ENCODE measurements at places on chromosomes 16 and 17.

DNA sequence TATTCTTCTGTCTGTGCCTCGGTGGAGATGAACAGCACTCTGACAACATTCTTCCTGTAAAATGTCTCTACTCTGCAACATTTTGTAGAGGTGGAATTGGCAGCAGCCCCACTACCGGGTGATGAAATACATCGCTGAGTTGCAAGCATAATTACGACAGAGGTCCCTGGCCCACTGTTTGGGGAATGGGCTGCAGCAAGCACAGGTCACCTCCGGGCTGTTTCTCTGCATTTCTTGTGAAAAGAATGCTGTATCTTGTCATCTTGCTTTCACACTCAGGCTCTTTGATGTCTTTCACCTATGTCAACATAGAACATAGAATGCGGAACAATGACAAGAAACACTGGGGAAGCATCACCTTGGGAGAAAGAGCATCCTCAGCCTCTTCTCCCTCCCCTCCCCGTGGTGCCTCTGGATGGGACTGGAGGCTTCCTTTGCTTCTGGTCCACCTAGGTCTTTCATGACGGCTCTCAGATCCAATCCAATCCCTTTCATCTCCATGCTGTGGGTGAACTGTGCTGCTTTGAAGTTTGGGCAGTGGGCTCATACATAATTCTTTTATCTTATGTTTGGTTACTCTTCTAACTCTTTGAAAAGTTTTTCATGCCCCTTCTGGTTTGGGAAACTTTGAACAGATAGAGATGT is 265.0 kb downstream of the PHKB start:
- H3K36me3 ChIP-seq: no peaks in the 10 kb centered on the region
- no peaks in the 10 kb centered on the region for H3K27me3 ChIP-seq
- no peak overlapping the region for H3K4me3 ChIP-seq
- H3K27ac ChIP-seq: no peak overlapping the region
- H3K4me1 ChIP-seq: no peaks in the 10 kb centered on the region
- DNase-seq: no peak

GRCh38 chr16:25912321-25912720 is 220.6 kb downstream of the HS3ST4 start:
- no peaks in the 10 kb centered on the region for H3K4me1 ChIP-seq
- H3K4me3 ChIP-seq: no peak overlapping the region
- DNase-seq: no peak
- no peaks in the 10 kb centered on the region for H3K36me3 ChIP-seq

DNA sequence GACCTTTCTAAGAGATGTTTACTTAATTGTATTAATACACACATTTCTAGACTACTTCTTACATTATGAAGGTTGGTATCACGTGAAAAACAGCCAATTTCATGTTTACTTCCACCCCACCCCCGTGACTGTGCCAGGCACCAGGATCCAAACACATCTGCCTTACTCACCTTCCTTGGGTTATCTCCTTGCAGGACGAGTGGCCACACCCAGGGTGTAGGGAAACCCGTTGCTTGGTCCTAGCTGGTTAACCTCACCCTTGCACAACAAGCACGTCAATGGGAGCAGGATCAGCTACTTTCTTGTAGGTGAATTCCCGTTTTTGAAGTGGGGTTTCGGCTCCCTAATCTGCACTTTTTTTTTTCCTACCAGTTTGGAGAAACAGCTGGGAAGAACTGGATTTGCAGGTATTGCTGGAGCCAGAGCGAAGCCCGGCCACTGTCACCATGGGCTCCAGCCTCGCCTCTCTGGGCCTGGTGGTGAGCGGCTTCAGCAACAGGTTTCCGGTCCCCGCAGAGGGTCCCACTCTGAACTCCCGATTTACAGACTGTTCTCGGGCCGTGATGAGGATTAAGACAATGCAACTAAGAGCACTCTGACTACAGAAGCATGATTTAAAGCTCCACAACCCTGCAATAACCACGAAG is 2.1 kb upstream of the UBB start:
- no peak overlapping the region for H3K27ac ChIP-seq
- H3K27me3 ChIP-seq: no peaks in the 10 kb centered on the region
- no peak overlapping the region for H3K4me3 ChIP-seq
- peaks cover 22% of the 10 kb centered on the region for H3K4me1 ChIP-seq
- peaks cover 14% of the 10 kb centered on the region for H3K36me3 ChIP-seq

GRCh38 chr16:88473666-88474534 is 20.8 kb downstream of the ZFPM1 start:
- no peak overlapping the region for H3K27ac ChIP-seq
- no peaks in the 10 kb centered on the region for H3K27me3 ChIP-seq
- no peak for DNase-seq
- no peak overlapping the region for H3K4me3 ChIP-seq
- H3K36me3 ChIP-seq: peaks cover 3% of the 10 kb centered on the region

- H3K36me3 ChIP-seq: peaks cover 4% of the 10 kb centered on the region
- no peaks in the 10 kb centered on the region for H3K27me3 ChIP-seq
- no peak overlapping the region for H3K27ac ChIP-seq
Measured at GRCh38 chr16:3971706-3972105, 91.2 kb upstream of the CREBBP start.

DNA sequence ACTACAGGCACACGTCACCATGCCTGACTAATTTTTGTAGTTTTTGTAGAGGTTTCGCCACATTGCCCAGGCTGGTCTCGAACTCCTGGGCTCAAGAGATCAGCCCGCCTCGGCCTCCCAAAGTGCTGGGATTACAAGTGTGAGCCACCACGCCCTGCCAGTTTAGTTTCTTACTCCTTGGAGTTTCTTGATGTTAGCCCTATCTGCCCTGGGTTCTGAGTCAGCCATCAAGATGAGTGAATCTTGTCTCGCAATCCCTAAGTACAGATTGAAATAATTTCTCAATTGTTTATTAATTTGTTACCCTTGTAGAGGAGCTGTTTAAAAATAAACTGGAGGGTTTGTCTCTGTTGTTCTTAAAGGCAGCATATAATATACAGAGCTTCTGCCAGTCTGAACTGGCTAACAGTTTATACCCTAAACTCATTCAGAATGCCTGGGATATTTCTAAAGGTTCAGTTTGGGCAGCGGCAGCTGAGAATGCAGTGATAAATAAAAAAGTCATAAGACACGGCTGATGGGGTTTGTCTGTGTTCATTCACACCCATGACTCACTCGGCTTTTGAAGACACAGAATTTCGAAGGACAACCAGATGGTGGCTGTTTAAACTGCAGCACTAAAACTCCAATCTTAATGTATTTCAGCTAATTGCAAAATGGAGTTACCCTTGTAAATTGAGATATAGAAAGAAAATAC is 39.6 kb downstream of the GPRC5B start:
- no peaks in the 10 kb centered on the region for H3K36me3 ChIP-seq
- no peak for DNase-seq
- H3K4me3 ChIP-seq: no peak overlapping the region
- no peaks in the 10 kb centered on the region for H3K27me3 ChIP-seq
- H3K27ac ChIP-seq: no peak overlapping the region

- peaks cover 46% of the 10 kb centered on the region for H3K4me1 ChIP-seq
- no peak for DNase-seq
- H3K27ac ChIP-seq: peak overlapping the region; percentile 14
- H3K27me3 ChIP-seq: no peaks in the 10 kb centered on the region
- H3K36me3 ChIP-seq: peaks cover 48% of the 10 kb centered on the region
Measured at GRCh38 chr16:31130336-31130891, 5.1 kb downstream of the PRSS8 start.

- no peak for DNase-seq
- H3K27ac ChIP-seq: no peak overlapping the region
- no peak overlapping the region for H3K4me3 ChIP-seq
- no peaks in the 10 kb centered on the region for H3K36me3 ChIP-seq
Measured at GRCh38 chr16:55873122-55873521, 2.1 kb downstream of the CES5A start.

DNA sequence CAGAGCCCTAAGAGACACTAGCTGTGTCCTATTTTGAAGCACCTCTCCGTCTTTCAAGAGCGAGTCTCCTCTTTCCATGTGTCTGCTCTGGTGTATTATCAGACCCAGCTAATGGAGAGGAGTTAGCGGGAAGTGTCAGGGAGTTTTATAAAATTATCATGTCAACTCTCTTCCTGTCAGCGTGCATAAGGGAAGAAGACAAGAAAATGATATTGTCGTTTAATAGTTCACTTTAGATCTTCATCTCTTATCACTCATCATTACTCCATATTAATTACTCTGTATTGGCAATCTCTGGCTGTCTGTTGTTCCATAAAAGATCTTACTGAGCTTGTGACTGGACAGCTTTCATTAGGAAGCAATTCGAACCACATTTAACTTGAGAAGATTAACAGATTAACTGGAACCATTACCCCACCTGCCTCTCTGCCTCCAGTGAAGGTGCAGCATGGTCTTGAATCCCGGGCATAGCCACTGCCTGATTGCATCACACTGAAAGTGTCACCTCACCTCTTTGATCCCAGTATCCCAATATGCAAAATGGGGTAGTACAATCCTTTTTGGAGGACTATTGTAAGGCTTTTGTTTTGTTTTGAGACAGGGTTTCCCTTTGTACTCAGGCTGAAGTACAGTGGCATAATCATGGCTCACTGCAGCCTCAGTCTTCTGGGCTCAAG is 121.1 kb downstream of the TMEM114 start:
- no peaks in the 10 kb centered on the region for H3K4me1 ChIP-seq
- H3K27ac ChIP-seq: no peak overlapping the region
- H3K4me3 ChIP-seq: no peak overlapping the region
- H3K36me3 ChIP-seq: no peaks in the 10 kb centered on the region

DNA sequence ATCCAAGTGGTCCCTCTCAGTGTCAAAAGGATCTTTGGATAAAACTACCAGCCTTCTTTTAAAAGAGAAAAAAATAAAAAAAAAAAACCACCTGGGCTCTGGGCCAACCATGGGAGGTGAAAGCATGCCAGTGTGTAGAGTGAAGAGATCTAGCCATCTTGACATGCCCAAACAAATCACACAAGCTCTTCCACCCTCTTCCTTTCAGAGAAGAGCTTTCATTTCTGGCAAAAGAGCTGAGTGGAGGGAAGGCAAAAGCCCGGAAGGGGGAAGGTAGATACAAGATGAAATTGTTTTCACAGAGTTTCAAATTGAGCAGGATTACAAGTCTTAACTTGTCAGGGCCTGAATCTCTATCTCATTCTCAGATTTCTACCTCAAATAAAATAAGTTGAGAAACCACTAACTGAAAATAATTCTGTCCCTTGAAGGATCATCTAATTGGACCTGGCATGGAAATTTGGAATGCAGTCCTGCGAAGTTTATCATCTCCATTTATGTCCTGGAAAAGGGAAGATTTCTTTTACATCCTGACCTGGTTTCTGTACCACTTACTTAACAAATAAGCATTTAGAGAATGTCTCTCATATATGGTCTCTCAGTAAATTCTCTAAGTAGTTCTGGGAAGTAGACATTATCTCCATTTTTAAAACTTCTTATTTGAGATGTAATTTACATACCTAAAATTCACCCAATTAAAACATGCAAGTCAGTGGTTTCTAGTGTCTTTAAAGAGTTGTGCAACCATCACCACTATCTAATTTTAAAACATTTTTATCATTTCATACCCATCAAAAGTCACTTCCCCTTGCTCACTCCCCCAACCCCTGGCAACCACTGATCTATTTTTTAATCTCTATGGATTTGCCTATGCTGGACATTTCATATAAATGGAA is 93.7 kb downstream of the TANGO6 start:
- no peaks in the 10 kb centered on the region for H3K27me3 ChIP-seq
- peaks cover 9% of the 10 kb centered on the region for H3K36me3 ChIP-seq
- no peak for DNase-seq
- no peak overlapping the region for H3K4me3 ChIP-seq
- no peaks in the 10 kb centered on the region for H3K4me1 ChIP-seq

- DNase-seq: no peak
- peak overlapping the region; percentile 79 for H3K27ac ChIP-seq
- peaks cover 95% of the 10 kb centered on the region for H3K4me1 ChIP-seq
- H3K36me3 ChIP-seq: peaks cover 26% of the 10 kb centered on the region
- H3K4me3 ChIP-seq: no peak overlapping the region
- H3K27me3 ChIP-seq: no peaks in the 10 kb centered on the region
Measured at GRCh38 chr17:40345994-40346764, 18.4 kb downstream of the GJD3 start.

GRCh38 chr17:30796016-30796415 is 28.5 kb downstream of the CRLF3 start:
- DNase-seq: no peak
- peaks cover 68% of the 10 kb centered on the region for H3K36me3 ChIP-seq
- no peak overlapping the region for H3K4me3 ChIP-seq
- no peak overlapping the region for H3K27ac ChIP-seq
- no peaks in the 10 kb centered on the region for H3K4me1 ChIP-seq

- H3K4me1 ChIP-seq: peaks cover 9% of the 10 kb centered on the region
- H3K36me3 ChIP-seq: peaks cover 38% of the 10 kb centered on the region
- no peaks in the 10 kb centered on the region for H3K27me3 ChIP-seq
- DNase-seq: no peak
Measured at GRCh38 chr16:4685292-4685691, 8.1 kb upstream of the NUDT16L1 start.

- no peak overlapping the region for H3K27ac ChIP-seq
- no peaks in the 10 kb centered on the region for H3K4me1 ChIP-seq
- H3K27me3 ChIP-seq: no peaks in the 10 kb centered on the region
- DNase-seq: no peak
Measured at GRCh38 chr16:22712471-22712870, 101.5 kb upstream of the HS3ST2 start.
